ENCODE measurements at places on chromosomes 7 and 10. TPM values are rescaled to one million over a fixed set of nuclear protein-coding genes. Genes with fewer than 3 reads are reported as not detected.

DNA sequence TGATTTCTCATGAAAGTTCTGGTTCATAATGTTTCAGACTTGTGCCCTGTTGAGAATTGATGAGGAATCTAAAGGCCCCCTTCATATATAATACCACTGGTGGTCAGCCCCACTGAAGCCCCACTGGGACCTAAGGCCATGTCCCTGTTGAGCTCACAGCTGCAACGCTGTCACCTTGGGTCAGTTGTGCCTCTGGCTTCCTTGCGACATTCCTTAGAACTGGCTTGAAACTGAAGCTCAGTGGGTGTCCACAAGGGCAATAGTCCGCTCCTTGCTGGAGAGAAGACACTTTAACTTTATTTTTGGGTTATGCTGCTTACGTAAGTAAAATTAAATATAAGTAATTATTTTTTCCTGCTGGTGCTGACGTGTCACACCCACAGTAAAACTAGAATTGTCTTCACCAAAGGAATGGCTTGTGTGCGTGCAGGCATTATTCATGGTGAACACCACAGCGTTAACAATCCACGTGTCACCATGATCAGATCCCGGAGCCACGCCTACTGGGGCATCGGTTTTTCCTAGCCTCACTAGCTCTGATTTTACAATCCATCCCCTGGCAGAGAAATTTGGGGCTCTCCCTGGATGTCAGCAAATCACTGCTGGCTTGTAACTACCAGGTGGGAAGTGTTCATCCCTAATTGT is 66.5 kb downstream of the BICC1 start:
- DNase-seq, result no peak
- no peak overlapping the region for H3K4me3 ChIP-seq
- H3K27me3 ChIP-seq, result no peaks in the 10 kb centered on the region

DNA sequence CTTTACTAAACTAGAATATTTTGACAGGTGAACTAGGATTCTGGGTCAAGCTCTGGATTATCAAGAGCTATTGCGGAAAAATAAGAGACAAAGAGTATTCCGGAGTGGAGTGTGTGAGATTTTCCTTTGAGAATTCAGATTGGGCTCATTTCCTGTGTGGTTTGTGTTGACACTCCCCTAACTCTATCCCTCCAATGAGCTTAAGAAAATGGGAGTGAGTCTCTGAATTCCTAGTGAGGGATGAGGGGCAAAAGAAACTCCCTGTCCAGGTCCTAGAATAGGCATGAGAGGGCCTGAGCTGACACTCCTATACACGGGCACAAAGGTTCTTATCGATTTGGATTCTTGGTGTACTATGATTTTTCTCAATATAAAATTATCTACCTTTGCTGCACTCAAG is 10.2 kb downstream of the KLF14 start:
- H3K4me3 ChIP-seq, result no peak overlapping the region
- H3K27me3 ChIP-seq, result peaks cover 4% of the 10 kb centered on the region
- no peak overlapping the region for H3K27ac ChIP-seq
- H3K36me3 ChIP-seq, result no peaks in the 10 kb centered on the region

DNA sequence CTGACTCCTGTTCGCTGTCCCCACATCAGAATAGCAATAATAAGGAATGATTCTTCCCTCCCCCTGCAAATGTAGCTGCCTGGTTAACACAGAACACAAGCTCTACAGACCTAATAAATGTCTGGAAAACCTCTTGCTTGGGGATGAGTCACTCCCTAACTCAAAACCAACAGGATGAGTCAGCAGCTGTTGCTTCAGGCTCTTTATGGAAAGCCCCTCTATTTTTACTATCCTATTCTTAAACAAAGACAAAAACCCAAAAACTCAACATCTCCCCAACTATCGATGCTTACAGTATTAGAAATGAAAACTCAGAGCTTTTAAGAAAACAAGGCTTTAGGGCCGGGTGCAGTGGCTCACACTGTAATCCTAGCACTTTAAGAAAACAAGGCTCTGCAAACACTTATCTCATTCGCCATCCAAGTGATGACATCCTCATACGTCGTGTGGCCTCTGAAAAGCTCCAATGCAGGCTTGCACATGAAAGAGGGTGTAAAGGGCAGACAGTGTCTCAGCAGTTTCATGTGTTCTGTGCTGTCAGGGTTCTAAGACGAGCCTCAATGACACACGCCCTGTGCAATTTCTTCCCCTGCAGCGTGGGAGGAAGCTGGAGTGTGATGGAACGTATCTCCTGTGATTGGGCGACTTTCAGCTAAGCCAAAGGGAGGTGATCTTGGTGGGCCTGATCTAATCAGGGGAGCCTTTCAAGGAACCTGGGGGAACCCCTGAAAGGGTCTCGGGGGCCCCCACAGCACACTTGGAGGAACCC is 70.1 kb downstream of the AMZ1 start:
- H3K36me3 ChIP-seq, result no peaks in the 10 kb centered on the region
- peak overlapping the region; percentile 70 for H3K27ac ChIP-seq
- no peak for DNase-seq
- H3K4me3 ChIP-seq, result no peak overlapping the region

DNA sequence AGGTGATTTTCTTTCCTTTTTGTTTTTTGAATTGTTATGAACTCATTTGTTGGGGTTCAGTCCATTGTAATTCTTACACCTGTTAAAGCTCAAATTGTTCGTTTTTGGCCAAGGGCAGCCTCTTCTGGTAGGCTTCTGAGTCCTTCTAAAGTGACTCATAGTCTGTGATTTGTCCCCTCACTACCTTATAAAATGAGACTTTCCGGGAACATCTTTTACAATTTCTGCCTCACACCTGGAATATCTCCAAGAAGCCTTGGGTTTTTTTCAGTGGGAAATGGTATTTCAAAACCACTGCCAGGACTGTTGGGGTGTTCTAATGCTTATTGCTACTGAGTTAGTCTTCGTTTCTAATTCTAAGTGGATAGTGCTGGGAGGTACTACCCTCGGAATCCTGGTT is 56.7 kb downstream of the BMPR1A start:
- H3K36me3 ChIP-seq, result no peaks in the 10 kb centered on the region
- no peaks in the 10 kb centered on the region for H3K27me3 ChIP-seq
- H3K4me1 ChIP-seq, result no peaks in the 10 kb centered on the region
- H3K4me3 ChIP-seq, result no peak overlapping the region
- H3K27ac ChIP-seq, result no peak overlapping the region

The CAMK1D gene
- 10.0 TPM for total RNA-seq

The WDFY4 gene
- 0.35 TPM for total RNA-seq

The LRRC18 gene
- not detected for total RNA-seq

The TEX36 gene
- total RNA-seq, result not detected

The CRHR2 gene
- not detected for total RNA-seq

The GCK gene
- 1.0 TPM for total RNA-seq

The HTR7 gene
- total RNA-seq, result not detected

The INPP5A gene
- total RNA-seq, result 6.1 TPM

GRCh38 chr7:39609113-39609934 is 14.0 kb upstream of the RALA start:
- peaks cover 23% of the 10 kb centered on the region for H3K4me1 ChIP-seq
- no peaks in the 10 kb centered on the region for H3K36me3 ChIP-seq
- H3K4me3 ChIP-seq, result peak overlapping the region; percentile 24
- DNase-seq, result no peak
- H3K27me3 ChIP-seq, result no peaks in the 10 kb centered on the region

GRCh38 chr7:20241911-20242261 is 24.7 kb upstream of the MACC1 start:
- H3K36me3 ChIP-seq, result no peaks in the 10 kb centered on the region
- H3K27ac ChIP-seq, result no peak overlapping the region
- no peaks in the 10 kb centered on the region for H3K27me3 ChIP-seq
- H3K4me1 ChIP-seq, result no peaks in the 10 kb centered on the region
- no peak overlapping the region for H3K4me3 ChIP-seq
- DNase-seq, result no peak

The OLAH gene
- not detected for total RNA-seq

- H3K4me3 ChIP-seq, result no peak overlapping the region
- no peaks in the 10 kb centered on the region for H3K36me3 ChIP-seq
- H3K4me1 ChIP-seq, result no peaks in the 10 kb centered on the region
- no peak for DNase-seq
- H3K27ac ChIP-seq, result no peak overlapping the region
Observed at GRCh38 chr10:124892031-124892430, 49.9 kb upstream of the ZRANB1 start.

DNA sequence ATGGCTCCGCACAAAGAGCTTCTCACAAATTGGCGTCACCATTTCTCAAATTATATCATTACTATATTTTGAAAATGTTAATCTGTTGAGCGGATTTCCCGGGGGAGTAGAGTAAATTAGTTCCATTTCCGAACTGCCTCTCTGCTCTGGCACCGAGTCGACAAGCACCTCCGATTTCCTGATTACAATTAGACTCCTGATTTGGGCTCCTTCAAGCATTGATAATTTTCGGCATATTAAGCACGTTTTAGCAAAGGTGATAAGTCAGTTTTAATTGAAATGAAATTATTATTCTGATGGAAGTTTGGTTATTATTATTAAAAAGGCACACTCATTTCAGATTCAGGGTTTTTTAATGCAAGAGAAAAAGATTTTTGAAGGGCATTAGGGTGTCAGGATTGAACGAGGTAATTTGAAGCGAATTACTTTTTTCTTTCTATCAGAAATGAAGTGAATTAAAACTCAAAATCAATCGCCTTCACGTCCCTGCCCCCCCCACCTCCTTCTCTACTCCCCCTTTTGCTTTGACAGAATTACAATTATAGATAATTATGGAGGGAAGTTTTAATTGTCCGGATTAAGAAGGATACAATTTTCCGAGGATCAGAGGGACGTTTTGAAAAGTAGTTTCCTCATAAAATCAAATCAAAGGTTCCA is 4.0 kb upstream of the UNCX start:
- no peak for DNase-seq
- no peaks in the 10 kb centered on the region for H3K36me3 ChIP-seq
- H3K4me3 ChIP-seq, result no peak overlapping the region

DNA sequence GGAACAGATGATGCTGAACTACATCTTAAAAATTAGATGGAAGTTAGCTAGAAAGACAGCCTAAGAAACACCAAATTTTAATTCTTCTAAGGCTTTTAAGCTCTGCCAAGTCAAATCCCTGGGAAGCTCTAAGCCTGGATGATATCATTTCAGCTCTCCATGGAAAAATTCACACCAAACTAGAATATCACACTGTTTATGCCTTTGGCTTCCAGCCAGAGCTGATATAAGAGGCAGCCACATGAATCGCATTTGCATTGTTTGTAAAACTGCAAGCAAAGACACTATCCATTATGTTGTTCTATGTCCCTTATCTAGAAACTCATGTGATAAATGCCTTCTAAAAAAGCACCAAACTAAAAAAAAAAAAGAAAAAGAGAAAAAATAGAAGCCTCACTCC is 430.4 kb downstream of the GRID1 start:
- no peaks in the 10 kb centered on the region for H3K36me3 ChIP-seq
- H3K4me1 ChIP-seq, result no peaks in the 10 kb centered on the region
- H3K4me3 ChIP-seq, result no peak overlapping the region
- H3K27ac ChIP-seq, result no peak overlapping the region
- DNase-seq, result no peak

GRCh38 chr7:32126843-32127242 is 56.6 kb upstream of the PDE1C start:
- H3K27me3 ChIP-seq, result no peaks in the 10 kb centered on the region
- H3K4me3 ChIP-seq, result no peak overlapping the region
- no peaks in the 10 kb centered on the region for H3K4me1 ChIP-seq
- no peak for DNase-seq
- H3K27ac ChIP-seq, result no peak overlapping the region

DNA sequence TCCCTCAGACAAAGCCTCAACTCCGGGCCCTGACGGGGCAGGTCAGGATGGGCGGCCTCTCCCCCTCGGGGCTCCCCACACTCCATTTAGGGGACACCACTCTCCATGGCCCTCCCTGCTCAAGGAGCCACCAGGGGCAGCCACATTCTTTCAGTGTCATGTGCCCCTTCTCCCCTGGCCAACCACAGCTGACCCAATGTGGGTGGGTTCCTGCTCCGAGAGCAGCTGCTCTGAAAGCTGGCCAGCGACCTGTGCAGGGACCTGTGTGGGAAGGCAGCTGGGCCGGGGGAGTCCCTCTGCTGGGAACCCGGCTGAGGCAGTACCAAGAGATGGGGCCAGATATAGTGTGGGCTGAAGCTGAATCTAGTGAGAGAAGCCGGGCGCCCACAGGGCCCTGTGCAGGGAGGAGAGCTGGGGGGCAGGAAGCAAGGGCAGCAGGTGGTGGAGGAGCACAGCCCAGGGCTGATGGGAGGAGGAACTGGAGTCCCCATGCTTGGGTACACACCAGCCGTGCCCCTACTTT is 40.6 kb upstream of the NPFFR1 start:
- no peak for DNase-seq
- no peaks in the 10 kb centered on the region for H3K27me3 ChIP-seq
- H3K4me3 ChIP-seq, result no peak overlapping the region
- no peaks in the 10 kb centered on the region for H3K36me3 ChIP-seq

- H3K27ac ChIP-seq, result peak overlapping the region; percentile 13
- no peak overlapping the region for H3K4me3 ChIP-seq
- no peak for DNase-seq
- no peaks in the 10 kb centered on the region for H3K4me1 ChIP-seq
- H3K27me3 ChIP-seq, result no peaks in the 10 kb centered on the region
- H3K36me3 ChIP-seq, result no peaks in the 10 kb centered on the region
Observed at GRCh38 chr10:89373916-89374711, 3.7 kb upstream of the IFIT1B start.

The CPED1 gene
- 0.09 TPM for total RNA-seq

- H3K4me1 ChIP-seq, result no peaks in the 10 kb centered on the region
- H3K36me3 ChIP-seq, result no peaks in the 10 kb centered on the region
- H3K27me3 ChIP-seq, result no peaks in the 10 kb centered on the region
- no peak overlapping the region for H3K27ac ChIP-seq
- H3K4me3 ChIP-seq, result no peak overlapping the region
Observed at GRCh38 chr7:8386926-8387550, 46.4 kb upstream of the NXPH1 start.

DNA sequence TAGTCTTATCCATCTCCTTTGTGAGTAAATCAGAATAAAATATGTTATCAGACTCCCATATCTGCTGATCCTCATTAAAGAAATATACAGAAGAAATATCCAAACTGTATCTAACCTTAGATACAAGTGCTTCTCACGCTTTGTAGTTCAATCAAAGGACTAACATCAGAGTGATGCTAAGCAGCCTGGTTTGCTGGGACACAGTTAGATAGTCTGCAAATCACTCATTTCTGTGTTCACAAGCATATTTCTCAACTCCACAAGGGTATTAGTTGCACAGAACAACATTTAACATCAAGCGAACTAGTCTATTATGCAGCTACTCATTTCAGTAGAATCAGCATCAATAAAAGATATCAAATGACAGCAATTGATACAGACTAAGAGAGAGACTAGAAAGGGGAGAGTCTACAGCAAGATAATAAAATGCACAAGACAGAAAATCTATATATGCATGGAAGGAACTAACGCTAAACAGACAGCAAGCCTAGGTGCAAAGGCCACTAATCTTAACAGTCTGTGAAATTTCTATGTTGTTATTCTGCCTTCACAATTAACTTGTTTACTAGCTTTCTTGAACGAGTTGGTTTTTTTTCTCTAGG is 30.0 kb downstream of the DNAJC12 start:
- H3K36me3 ChIP-seq, result no peaks in the 10 kb centered on the region
- DNase-seq, result no peak
- no peak overlapping the region for H3K27ac ChIP-seq
- H3K27me3 ChIP-seq, result no peaks in the 10 kb centered on the region
- no peaks in the 10 kb centered on the region for H3K4me1 ChIP-seq

The MKI67 gene
- 113 TPM for total RNA-seq

All from CD8-positive, alpha-beta memory T cell (primary cell).